ENCODE measurements at places on chromosomes 2 and 18.

- DNase-seq = no peak
These were observed 312.0 kb downstream of the CELF4 start for GRCh38 chr18:37253394-37254235.

- DNase-seq = no peak
These were observed 138.3 kb upstream of the CYP1B1 start for GRCh38 chr2:38214209-38214717.

- DNase-seq = peak; percentile 52
These were observed 38.6 kb upstream of the POLE4 start for GRCh38 chr2:74919827-74920226.

- DNase-seq = peak; percentile 95
These were observed at the start of gene PAIP2B for GRCh38 chr2:71226965-71227560. TSS of gene PAIP2B (minus strand) at chr2:71227103. CDS start at chr2:71202589, 24,514 bp downstream.

GRCh38 chr2:64311191-64311910 is 142.6 kb upstream of the LGALSL start:
- no peak for DNase-seq

- DNase-seq = no peak
These were observed 232.0 kb downstream of the AGAP1 start for GRCh38 chr2:235725841-235726240.

GRCh38 chr2:51013079-51013932 is 18.6 kb downstream of the NRXN1 start:
- DNase-seq = no peak

GRCh38 chr18:26546875-26547645 is 1.3 kb downstream of the KCTD1 start:
- no peak for DNase-seq

DNA sequence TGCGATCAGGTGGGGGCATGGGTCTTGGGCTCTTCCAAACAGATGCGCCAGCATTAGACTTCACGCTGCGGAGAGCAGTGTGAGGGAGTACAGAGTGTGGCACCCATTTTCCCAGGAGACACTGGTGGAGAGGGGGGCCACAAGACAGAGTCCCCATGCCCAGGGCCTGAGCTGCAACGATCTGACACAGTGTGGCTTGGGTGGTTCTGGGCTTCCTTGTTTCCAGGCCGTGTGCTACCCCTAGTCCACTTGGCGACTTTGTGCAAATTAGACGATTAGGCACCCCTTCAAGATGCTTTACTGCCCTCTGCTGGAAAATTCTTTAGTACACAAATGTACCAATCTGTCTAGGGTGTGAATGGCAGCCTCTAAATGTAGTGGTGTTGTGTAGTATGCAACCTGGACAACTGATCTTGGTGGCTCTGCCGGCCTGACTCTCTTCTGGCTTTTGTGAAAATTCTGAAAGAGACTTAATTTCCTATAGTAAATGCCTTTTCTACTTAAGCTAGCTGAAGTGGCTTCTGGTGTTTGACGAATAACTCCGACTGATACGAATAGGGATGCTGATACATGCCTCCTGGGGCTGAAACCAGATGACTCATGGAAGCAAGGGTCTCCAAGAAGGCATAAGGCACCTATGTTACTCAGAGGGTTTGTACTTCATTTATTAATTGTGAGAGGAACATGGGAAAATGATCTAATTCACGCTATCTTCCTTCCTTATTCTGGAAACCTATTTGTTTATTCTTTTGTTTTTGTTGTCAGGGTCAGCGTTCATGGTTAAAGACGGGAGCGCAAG is 92.3 kb upstream of the SMAD2 start:
- no peak for DNase-seq

GRCh38 chr2:215454519-215455246 is 18.8 kb upstream of the FN1 start:
- DNase-seq = no peak

DNA sequence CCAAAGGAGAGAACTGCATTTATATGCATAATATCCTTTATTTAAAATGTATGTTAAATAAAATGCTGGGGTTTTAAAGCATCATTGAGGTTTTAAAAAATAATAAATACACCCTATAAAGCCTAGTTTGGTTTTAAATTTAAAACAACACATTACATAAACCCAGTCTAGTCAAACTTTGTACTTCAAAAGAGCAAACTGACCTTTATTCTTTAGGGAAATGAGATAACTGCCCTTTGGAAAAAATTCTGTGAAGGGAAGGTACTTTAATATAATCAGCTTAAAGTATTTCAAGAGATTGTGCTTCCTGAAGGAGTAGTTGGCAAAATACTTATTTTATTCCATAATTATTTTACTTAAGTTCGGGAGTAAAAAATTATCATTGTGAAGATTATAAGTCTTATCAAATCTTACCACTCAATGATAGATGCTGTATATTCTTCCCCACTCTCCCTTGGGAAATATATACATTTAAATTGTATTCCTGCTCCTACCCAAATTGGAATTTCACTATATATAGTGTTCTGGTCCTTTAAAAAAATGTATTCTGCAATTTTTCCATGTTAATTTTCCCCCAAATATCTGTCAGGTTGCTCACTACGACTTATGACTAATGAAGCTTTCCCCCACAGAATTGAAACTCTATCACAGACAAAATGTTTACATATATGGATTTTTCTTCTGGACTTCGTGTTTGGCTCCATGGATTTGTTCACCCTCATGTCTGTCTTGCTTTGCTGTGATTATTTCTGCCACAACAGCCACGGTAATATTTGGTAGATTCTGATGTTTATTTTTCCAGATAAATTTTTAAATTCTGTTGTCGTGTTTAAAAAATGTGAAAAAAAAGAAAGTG is 42.1 kb downstream of the ZC3H6 start:
- no peak for DNase-seq

DNA sequence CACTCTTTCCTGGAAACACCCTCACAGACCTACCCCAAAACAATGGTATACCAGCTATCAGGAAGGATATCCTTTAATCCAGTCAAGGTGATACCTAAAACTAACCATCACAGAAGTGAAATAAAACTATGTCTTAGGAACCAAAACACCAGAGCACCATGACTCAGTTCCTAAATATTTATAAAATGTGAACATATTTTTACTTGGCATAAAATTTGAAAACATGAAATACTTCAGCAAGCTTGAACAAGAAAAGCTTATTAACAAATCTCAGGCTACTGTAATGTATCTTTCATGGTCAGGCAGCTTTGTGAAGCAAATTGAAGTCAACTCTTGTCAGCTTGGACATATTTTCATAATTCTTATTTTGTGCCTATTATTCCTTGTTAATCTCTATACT is 440.8 kb upstream of the CDH20 start:
- DNase-seq = no peak

DNA sequence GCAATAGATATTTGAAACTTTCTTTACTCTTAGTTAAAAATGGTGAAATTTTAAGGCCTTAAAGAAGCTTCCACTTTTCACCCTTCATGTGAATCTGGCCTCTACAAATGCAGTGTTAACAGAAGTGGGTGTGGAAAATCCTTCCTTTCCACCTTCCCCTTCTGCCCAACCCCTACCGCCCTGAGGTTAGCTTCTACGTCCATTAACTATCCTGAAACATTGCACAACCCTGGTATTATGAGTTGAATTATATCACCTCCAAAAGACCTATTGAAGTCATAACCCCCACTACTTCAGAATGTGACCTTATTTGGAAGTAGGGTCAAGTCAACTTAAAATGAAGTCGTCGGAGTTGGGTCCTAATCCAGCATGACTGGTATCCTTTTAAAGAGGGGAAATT is 80.8 kb upstream of the ACSL3 start:
- no peak for DNase-seq

DNA sequence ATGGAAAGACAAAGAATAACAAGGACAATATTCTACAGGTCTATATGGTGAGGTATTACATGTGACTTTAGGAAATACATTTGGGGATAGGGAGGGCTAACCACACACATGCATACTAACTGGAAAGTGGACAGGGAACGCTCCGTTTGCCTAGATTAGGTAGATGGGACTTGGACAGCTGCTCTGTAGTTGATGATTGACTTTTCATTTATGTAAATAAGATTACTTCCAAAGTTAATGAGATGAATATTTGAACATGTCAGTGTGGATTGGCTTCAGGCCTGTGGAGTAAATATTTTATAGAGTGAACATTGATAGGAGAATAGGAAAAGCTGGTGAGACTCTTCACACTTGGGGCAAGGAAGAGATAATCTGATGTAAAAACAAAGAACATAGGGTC is 142.0 kb downstream of the NCK2 start:
- no peak for DNase-seq

DNA sequence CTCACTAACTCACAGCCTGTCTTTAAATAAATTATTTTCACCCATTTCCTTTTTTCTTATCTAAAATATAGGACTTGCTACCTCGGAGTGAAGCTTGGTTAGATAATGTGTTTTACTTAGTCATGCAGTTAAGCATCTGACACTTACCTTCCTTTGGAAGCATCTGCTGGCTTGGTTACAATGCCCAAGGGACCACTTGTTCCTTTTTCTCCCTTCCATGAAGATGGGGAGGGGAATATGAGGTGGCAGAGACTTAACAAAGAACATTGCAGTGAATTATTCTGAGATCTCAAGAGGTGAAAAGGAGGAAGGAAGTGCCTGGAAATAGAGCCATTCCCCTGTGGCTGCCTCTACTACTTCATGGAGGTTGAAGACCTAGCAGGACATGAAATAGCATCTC is 145.4 kb upstream of the FOSL2 start:
- DNase-seq = no peak

DNA sequence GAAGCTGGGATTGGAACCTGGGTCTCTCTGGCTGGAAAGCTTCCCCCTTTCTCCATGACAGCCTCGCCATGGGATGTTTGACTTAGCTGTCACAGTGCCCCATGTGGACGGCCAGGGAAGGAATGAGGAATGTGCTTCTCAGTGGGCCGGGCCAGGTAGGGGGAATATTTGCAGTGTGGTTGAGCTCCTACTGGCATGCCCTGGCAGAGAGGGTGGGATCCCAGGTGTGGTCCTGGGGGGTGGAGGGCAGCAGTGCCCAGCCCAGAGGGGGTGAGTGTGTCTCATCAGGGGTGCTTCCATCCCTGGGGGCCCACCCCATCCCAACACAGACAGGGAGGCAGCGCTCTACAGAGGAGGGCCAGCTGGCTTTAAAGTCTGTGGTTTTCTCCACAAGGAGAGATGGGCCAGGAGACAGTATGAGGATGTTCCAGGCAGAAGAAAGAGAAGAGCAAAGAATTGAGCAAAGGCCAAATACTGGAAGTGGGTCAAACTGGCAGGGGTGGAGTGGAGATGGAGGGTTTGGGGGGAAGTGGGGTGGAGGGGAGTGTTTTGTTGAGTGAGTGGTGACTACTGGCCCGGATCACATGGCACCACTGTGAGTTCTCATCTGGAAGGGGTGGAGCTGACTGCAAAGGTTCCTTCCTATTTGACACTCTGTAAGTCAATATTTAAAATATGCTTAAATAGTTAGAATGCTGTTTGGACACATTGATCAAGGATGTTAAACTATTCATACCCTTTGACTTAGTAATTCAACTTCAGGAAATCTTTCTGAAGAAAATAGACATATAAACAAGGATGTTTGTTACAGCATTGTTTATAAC is 94.0 kb downstream of the MYCN start:
- no peak for DNase-seq

DNA sequence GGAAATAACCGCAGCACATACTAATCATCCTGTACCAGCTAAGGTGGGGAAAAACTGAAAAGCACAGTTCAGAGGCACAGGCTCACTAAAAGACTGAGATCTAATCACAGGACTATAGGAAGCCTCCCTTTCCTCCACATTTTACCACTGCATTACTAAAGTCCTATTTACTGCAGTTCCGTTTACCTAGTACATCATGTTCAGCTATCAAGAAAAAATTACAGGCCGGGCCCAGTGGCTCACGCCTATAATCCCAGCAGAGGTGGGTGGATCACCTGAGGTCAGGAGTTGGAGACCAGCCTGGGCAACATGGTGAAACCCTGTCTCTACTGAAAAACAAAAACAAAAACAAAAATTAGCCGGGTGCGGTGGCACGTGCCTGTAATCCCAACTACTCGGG is 11.0 kb upstream of the NBEAL1 start:
- no peak for DNase-seq

- DNase-seq = peak; percentile 35
These were observed 135.9 kb downstream of the TGIF1 start for GRCh38 chr18:3585656-3586509.

GRCh38 chr18:49447810-49448745 is 12.4 kb downstream of the DYM start:
- peak; percentile 11 for DNase-seq

GRCh38 chr2:98710734-98711133 is 20.2 kb downstream of the MGAT4A start:
- DNase-seq = no peak

- DNase-seq = no peak
These were observed 1465.5 kb downstream of the SUCLG1 start for GRCh38 chr2:82993609-82994008.

DNA sequence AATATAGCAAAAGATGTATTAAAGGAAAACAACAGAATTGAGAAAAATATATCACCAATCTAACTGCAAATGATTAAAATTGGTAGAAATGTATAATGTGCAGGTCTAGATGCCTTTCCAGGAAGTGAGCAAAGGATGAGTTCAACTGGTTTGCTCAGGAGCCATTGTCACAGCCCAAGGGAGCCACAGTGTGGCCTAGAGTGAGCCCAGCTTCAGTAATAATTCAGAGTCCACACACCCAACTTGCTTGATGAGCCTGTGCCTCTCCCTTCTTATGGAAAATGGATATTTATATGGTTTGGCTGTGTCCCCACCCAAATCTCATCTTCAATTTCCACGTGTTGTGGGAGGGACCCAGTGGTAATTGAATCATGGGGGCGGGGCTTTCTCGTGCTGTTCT is 92.2 kb upstream of the ASAP2 start:
- DNase-seq = no peak

- no peak for DNase-seq
These were observed 101.3 kb upstream of the GPR45 start for GRCh38 chr2:105140240-105140568.

DNA sequence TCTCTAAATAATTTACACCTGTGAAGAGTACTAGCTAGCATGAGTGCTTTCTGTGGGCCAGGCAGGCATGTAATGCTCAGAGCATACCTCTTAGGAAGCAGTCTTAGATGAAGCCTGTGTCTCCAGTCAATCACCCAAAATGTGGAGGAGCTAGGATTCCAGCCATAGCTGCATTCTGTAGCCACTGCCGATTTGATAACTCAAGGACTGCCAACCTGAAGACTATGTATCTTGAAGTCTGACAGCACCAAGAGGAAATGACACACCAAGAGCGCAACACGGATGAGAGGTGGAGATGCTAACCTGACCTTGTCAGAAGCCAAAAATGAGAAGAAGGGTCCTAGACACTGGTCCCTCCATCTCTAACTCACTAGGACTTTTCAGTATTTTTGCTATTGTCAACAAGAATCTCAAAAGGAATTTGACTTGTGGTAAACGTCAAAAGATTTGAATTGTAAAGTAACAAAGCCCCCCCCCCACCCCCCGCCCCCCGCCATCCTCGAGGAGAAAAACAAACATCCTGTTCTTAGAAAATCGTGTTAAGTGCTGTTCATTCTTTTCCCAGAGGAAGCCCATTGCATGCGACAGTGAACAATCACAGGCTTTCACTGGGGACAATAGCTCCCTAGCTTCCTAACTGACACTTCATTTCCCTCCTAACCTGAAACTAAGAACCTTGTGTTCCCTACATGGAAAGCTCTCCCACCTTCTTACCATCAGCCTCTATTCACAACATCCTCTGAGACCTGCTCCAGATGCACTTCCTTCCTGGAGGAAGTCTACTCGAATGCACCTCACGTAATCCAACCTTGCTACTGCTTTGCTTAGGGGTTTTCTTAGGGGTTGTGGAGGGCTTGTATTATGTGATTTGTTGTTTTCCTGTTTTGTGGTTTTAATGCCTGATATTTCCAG is 14.7 kb downstream of the CDC42EP3 start:
- DNase-seq = no peak

All from activated CD4-positive, CD25-positive, alpha-beta regulatory T cell treated with anti-CD3 and anti-CD28 coated beads, Interleukin-2, amount 50 U/mL, for 16 hours (primary cell).